ENCODE measurements at places on chromosomes 12 and 14.

DNA sequence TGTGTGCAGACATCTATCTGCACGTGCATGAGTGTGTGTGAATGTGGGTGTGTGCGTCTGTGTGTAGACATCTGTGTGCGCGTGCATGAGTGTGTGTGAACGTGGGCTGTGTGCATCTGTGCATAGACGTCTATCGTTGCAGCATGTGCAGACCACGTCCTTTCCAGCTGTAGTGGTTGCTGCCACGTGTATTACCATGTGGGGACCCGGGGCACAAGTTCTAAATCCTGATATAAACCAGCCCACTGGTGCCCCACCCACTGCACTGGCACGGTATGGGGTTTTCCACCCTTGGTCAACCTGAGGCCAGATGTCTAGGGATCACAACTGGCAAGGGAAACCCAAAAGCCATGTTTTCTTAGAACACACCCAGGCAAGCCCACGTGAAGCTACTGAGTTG, 197.0 kb downstream of the ANO2 start:
- no peak for DNase-seq

GRCh38 chr12:88994537-88994936, 357.8 kb downstream of the DUSP6 start:
- DNase-seq = no peak

GRCh38 chr12:26318661-26319068, 123.3 kb downstream of the SSPN start:
- DNase-seq = peak; percentile 83

DNA sequence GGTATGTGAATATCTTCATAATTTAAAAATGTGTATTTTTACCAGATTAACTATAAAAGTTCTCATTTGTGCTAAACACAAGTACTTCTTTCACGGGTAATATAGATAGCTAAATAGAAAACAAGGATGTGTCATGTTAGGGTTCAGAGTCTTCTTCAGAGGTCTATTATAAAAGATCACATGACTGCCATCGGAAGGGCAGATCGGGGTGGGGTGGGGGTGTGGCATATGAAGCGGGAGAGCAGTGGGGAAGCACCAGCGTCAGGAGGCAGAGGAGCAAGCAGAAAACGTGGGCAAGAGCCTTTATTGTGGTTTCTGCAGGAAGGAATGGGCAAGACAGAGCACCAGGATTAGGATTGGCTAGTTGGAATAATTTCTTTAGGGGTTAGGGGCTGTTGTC, 63.7 kb upstream of the DNM1L start:
- DNase-seq = no peak

GRCh38 chr14:72104011-72104613, 171.9 kb downstream of the RGS6 start:
- DNase-seq = no peak

- DNase-seq = peak; percentile 69
Measured at GRCh38 chr12:131044760-131045381, 91.2 kb downstream of the ADGRD1 start.

GRCh38 chr14:67317822-67318221, 41.8 kb downstream of the ATP6V1D start:
- no peak for DNase-seq

- no peak for DNase-seq
Measured at GRCh38 chr12:1505576-1505975, 88.8 kb downstream of the FBXL14 start.

- DNase-seq = peak; percentile 95
Measured at GRCh38 chr12:6335451-6336078, 6.3 kb downstream of the TNFRSF1A start.

GRCh38 chr14:20469890-20470602, 840 bp downstream of the PNP start:
- DNase-seq = no peak

DNA sequence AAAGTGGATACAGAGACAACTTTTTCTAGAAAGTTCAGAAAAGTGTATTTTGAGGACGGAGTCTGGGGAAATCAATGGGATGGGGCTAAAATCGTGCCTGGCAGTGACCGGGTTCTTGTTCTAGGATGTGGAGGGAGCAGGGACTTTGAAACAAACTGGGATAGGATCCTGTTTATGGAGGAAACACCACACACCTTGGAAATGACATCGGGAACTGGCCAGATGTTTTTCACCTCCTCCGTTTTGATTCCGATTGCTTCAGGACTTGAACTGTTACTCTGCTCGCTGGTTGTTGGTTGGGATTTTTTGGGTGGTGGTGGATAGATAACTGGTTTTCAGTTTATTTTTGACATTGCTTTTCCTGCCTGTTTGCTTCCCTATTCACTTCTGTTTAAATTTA, 506 bp downstream of the EMP1 start:
- DNase-seq = no peak

DNA sequence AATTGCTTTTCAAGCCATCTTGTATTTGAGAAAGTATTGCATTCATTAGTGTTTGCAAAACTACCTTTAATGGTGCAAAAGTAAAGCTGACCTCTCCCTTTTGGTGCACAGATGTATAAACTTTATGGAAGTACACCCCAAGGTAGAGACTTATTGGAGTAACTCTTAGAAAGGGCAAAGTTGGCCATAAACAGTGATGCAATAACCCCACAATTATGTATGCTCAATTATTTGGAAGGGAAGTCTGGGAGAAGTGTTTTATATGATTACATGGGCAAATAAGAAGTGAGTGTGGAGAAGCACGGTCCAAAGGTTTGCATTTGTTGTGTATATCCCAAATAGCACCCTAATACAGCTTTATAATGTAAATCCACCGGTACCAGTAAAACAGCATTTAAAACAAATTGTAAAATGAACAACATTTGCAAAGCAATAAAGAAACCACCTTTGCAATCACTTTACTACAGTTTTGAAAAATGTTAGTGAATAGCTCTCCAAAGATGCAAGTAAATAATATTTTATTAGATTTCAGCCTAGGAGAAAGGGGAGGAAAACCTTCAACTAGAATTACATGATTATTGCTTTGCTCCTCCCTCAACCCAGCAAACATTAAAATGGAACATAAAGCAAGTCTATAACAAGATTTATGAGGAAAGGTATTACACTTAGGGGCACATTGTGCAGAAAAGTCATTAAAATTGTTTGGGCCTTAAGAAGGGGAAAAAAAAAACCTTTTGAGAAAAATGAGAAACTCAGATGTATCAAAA, 70.5 kb downstream of the HMGA2 start:
- DNase-seq = no peak

DNA sequence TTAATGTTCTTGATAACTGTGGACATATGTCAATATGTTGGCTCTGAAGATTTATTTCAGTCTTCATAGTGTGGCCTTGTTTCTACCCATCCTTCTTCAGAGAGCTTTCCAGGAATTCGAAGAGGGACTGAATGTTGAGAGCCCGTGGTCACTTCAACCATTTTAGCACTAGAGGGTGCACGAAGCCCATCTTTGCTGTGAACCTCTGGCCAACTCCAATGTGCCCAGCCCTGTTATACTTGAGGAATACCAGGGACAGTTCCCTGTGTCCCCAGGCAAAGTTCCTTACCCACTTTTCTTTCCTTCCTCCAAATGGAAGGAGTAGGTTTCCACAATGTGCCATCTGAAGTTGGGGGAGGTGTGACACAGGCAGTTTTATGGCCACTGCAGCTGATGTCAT, 603.5 kb downstream of the RPL10L start:
- DNase-seq = no peak

DNA sequence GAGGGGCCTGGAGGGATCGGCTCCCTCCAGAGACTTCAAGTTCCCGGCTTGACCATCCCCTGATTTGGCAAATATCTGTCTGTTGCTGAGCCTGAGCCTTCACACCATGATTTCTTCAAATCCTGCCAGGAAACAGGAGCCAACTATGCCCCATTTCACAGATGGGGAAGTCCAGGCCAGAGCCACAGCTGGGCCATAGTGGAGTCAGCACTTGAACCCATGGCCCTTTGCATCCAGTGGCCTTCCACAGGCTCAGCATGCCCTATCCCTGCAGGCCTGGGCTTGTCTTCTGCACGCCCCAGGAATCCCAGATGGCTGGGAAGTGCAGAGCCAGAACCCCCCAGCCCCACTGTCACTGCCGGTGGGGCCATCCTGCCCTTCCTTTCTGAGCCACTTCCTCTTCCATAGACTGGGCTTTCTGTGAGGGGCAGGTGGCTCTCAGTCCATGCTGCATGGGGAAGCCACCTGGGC, 44.9 kb downstream of the CYP46A1 start:
- peak; percentile 47 for DNase-seq

- DNase-seq = no peak
Measured at GRCh38 chr12:107610021-107610859, 75.4 kb upstream of the PWP1 start.

DNA sequence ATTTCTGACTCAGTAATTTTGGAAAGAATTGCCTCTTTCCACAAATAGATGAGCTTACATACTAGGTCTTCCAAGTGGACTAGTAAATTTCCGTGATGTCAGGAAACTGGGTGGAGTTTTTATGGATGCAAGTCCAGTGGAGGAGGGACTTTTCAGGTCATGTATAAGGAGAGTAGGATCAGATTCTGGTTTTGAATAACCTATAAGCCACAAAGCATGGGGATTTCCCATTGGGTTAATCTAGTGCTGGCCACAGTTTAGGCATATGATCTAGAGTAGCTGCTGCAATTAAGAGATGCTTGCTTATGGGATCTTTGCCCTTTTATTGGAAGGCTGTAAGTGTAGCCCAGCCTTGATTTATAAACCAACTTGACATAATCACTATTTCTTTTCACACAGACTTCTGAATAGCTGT, 33.8 kb downstream of the STK38L start:
- DNase-seq = no peak

DNA sequence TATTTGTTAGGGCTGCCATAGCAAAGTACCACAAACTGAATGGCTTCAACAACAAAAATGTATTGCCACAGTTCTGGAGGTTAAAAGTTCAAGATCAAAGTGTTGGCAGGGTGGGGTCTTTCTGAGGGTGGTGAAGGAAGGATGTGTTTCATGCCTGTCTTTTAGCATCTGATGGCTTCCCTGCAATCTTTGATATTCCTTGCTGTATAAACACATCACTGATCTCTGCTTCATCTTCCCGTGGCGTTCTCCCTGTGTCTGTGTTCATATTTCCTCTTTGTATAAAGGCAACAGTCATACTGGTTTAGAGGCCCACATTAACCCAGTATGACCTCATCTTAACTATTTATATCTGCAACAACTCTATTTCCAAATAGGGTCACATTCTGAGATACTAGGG, 167.5 kb downstream of the BTG1 start:
- DNase-seq = no peak

- DNase-seq = no peak
Measured at GRCh38 chr14:70698288-70698687, 56.6 kb downstream of the TTC9 start.

DNA sequence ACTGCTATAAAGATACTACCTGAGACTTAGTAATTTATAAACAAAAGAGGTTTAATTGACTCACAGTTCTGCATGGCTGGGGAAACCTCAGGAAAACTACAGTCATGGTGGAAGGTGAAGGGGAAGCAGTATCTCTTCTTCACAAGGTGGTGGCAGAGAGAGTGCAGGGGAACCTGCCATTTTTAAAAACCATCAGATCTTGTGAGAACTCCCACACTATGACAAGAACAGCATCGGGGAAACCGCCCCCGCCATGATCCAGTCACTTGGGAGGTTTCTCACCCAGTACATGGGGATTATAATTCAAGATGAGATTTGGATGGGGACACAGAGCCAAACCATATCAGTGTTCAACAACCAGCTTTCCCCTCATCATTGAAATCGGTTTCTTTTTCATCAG, 49.9 kb downstream of the AEBP2 start:
- DNase-seq = no peak

GRCh38 chr12:25578411-25579143, 25.5 kb upstream of the LMNTD1 start:
- no peak for DNase-seq

- DNase-seq = no peak
Measured at GRCh38 chr14:21852061-21852664, 178.5 kb upstream of the OR4E1 start.

DNA sequence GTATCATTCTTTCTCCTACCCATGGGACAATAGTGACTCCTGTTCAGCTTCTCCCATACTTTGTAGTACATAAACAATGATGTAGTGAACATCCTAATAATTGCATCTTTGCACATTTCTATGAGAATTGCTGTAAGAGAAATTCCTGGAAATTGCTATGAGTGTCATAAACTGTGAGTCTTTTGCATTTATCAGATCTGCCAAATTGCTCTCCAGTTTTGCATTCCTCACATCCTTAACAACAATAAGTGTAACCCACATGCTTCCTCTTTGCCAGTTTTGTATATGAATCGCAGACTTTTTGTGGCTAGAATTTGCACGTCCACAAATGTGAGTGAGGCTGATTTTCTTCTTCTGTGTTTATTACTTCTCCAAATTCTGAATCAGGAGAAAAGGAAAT, 124.0 kb upstream of the TBX5 start:
- no peak for DNase-seq

- DNase-seq = no peak
Measured at GRCh38 chr12:44655846-44656245, 220.3 kb downstream of the NELL2 start.

GRCh38 chr14:68973639-68974038, 5.5 kb downstream of the ACTN1 start:
- no peak for DNase-seq

GRCh38 chr12:121080909-121081308, 41.9 kb upstream of the OASL start:
- no peak for DNase-seq

DNA sequence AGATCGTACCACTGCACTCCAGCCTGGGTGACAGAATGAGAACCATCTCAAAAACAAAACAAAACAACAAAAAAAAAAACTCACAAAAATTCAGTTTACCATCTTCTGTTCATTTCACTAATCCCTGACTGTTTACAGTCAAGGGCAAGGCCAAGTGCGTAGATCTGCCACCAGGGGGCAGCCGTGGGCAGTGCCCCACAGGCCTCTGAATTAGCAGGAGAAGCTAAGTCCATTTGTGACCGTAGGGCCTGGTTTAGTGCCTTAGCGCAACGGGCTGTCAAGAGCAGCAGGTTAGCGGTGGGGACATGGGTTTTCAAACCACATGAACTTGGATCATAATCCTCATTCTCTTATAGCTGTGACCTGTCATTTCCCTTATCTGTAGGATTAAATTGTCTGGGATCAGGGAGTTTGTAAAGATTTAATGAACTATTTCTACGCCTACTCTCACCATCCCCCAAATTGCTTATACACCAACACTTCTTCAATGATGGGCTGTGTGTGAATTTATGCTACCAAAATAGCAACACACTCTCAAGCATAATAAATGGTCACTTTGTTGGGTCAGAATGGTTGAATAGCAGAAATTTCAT, 49.0 kb downstream of the KCTD10 start:
- DNase-seq = peak; percentile 94

All from posterior vena cava (tissue), 2 donors.